ENCODE measurements at places on chromosomes 6 and 20. TPM values are rescaled to one million over a fixed set of nuclear protein-coding genes. Genes with fewer than 3 reads are reported as not detected.

- no peak for DNase-seq
These were observed 305.8 kb downstream of the CD83 start for GRCh38 chr6:14423330-14423729.

- no peak for DNase-seq
These were observed 728 bp downstream of the FUT9 start for GRCh38 chr6:96016334-96017069.

DNA sequence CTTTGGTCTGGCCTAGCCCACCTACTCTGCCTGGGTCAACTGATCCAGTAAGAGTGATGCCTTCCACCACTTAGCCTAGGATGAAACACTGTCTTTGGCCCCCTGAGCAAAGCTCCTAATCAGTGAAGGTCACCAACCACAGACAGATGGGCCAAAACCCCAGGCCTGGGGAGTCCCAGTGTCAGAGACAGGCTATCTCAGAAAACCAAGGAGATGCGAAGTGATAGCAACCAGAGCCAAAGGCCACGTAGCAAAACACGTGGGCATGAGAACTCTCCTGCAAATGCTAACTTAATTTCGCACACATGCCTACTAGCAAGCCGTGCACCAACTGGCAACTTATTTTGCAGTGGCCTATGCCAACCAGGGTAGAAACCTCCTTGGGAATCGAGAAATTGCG, 29.1 kb downstream of the AGPAT4 start:
- DNase-seq, result no peak

GRCh38 chr6:166739976-166740318, 112.9 kb upstream of the RPS6KA2 start:
- DNase-seq, result no peak

DNA sequence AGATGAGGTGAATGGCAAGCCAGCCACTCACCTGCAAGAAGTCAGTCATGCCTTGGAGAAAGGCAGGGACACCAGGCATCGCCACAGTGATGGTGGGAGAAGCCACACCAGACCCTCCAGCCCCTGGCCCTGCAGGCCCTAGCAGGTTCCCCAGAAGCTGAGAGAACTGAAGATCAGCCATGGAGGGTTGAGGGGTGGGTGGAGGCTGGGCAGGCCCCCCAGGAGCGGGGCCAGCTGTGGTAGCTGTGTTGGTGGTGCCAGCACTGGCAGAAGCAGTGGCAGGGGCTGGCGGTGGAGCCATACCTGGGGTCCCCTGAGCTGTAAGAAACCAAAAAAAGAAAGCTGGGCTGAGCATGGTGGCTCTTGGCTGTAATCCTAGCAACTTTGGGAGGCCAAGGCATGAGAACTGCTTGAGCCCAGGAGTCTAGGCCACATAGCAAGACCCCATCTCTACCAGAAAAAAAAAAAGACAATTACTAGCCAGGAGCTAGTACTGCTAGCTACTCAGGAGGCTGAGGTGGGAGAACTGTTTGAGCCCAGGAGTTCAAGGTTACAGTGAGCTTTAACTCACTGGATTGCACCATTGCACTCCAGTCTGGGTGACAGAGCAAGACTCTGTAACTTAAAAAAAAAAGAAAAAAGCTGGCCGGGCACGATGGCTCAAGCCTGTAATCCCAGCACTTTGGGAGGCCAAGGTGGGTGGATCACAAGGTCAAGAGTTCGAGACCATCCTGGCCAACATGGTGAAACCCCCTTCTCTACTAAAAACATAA, 9.5 kb downstream of the BAG6 start:
- DNase-seq, result no peak

GRCh38 chr6:15246217-15246665, 372 bp downstream of the JARID2 start:
- no peak for DNase-seq

GRCh38 chr6:104956731-104957294, at the start of gene LIN28B:
Gene LIN28B (plus strand): TSS chr6:104957107. CDS start chr6:104957251, 144 bp downstream.
- no peak for DNase-seq

GRCh38 chr6:106870069-106870468, 104.5 kb downstream of the CD24 start:
- no peak for DNase-seq

Gene RPL7L1
- 89.2 TPM for total RNA-seq

Gene DCDC2
- total RNA-seq, result 1.4 TPM
